ENCODE measurements at places on chromosomes 16 and 17. TPM values are rescaled to one million over a fixed set of nuclear protein-coding genes. Genes with fewer than 3 reads are reported as not detected.

FBXW10 gene
- not detected for total RNA-seq

MYH11 gene
- under 0.01 TPM for total RNA-seq

KRT24 gene
- total RNA-seq, result not detected

KRT33A gene
- total RNA-seq, result not detected

CHST4 gene
- not detected for total RNA-seq
